CD4-positive, alpha-beta T cell (primary cell): ENCODE measurements at places on chromosomes 6 and 20.

DNA sequence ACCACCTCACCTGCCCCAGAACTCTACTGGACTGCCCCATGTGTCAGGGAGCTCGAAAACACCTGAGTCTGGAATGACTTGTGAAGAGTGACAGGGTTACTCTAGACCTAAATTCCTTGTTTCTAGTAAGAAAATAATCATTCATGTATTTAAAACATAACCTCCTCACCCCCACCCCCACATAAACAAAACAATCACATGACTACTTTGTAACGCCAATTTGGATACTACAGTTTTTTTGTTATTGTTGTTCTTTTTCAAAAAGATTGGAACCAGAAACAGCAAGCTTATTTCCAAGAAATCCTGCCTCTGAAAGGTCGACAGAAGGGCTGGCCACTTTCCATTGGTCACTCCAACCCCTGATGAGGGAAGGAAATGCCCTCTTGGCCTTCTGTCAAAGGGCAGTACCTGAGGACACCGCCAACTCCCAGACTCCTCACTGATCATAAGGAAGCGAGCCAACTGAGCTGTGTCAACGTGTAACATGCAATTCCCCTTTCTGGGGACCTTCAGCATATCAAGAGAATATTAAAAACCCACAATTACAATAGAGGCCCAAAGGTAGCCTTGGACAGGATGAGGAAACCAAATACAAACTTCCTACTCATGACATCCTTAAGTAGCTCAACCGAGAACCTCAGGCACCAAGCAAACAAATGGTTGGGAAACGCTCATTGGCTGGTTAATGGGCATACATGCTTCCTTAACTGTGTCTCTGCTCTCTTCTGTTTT is 2.6 kb downstream of the MCUR1 start:
- DNase-seq: no peak

- DNase-seq: no peak
These were observed 65.4 kb downstream of the ARHGAP18 start for GRCh38 chr6:129644567-129645015.

DNA sequence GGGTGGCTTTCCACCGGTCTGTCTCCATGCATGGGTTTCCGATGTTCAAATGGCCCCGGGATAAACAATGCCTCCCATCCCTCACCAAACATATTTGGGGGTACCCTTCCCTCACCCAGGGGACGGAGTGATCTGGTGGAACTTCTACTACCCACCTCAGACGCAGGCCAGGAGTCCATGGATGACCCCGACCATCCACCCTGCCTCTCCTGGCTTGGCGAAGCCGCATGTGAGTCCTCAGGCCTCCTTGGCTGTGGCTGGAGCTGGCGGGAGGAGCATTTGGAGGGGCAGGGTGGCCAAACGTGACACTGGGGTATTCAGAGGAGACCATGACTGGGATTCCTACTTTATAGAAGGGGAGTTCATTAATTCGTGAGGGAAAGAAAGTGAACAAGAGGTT is 45.9 kb upstream of the FRMD1 start:
- DNase-seq: no peak

GRCh38 chr20:58084966-58085365 is 143.5 kb downstream of the ANKRD60 start:
- no peak for DNase-seq

DNA sequence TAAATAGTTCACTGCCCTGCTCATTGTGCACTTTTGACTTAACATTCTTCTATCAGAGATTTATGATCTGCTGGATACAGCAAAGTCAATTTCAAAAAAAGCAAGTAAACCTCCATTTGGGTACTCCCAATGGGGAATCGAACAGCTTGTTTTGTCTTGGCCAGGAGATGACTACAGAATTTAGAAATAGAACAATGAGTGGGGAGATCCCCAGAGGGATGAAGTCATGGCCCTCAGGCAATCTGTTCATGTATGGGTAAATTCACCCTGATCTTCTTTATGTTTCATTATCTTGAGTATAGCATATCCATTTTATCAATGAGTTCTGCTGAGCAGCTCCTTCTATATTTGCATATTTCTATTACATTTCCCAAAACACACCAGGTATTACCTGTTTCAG is 1681.9 kb downstream of the HACE1 start:
- DNase-seq: no peak

- no peak for DNase-seq
These were observed 9.5 kb downstream of the MBOAT1 start for GRCh38 chr6:20202699-20203302.

- no peak for DNase-seq
These were observed 23.7 kb downstream of the HEBP2 start for GRCh38 chr6:138427701-138428100.

DNA sequence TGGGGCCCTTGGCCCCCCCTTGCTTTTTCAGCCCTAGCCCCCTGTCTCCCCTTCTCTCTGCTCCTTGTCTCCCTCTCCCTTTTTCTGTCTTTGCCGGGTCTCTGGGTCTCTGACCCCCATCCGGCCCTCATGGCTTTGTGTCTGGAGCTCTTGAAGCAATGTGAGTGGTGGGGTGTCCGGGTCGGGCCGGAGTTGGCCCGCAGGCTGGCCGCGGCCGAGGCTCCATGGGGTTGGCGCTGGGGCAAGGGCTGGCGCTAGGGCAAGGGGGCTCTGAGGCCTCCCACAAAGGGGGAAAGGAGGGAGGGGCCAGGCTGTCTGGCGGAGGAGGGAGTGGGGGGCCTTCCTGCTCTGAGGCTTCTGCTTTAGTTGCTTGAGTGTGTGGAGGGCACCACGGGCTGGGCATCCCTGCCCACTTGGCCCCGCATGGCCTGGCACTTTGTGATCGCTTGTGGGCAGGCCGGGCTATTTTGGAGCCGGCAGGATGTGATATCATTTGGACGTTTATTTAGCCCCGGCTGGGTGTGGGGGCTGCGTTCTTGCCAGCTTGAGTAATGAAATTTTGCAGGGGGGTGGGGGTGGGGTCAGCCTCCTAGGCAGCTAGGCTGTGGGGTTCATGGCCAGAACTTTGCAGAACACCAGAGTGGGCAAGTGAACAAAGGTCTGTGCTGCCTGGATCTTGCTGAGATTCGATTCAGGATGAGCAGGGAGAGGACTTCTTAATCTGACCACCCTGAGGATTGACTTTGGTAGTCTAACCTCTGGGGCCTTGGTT is 78.7 kb upstream of the MYL9 start:
- DNase-seq: no peak

DNA sequence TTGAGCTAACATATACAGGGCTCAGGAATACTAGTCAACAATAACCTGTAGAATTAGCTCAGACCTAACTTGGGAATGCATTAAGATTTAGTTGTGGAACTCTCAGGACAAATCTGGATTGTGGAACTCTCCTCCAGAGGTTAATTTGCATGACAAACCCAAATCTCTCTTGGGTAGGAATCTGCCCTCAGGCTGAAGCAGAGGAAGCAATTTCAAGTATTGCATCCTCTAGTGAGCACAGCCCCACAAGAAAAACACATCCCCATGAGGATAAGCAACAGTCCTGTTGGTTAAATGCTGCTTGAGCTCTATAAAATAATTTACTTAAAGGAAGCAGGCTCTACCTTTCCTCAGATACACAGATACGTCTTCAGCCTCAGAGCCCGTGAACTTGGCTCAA is 170.9 kb upstream of the STXBP5 start:
- DNase-seq: no peak
